Stimulated activated CD4-positive, alpha-beta T cell treated with anti-CD3 and anti-CD28 coated beads, TNF-alpha, amount 100 ng/mL, for 48 hours (primary cell): ENCODE measurements at places on chromosomes 3 and 15.

- no peak for DNase-seq
Measured at GRCh38 chr3:2727610-2728318, 382.4 kb downstream of the IL5RA start.

DNA sequence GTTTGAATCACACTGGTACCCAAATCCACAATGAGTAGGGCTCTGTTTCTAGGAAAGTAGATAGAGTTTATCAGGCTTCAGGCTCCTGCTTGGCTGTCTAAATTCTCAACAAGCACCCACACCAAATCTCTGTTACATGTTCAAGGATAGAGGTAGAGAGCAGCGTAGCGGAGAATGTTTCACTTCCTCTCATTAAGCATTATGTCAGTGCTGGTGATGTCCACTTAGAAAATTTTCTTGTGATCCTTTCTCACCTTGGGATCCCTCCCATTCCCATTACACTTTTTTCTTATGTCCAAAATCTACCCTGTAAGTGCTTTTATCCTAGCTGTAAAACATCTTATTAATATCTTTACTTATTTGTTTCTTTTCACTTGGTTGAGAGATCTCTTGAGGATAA lies 34.7 kb upstream of the GCSAM start:
- DNase-seq: no peak

GRCh38 chr15:98177966-98178592 lies 217.6 kb downstream of the ARRDC4 start:
- no peak for DNase-seq

- DNase-seq: no peak
Measured at GRCh38 chr3:157285966-157286365, 126.0 kb upstream of the CCNL1 start.

GRCh38 chr3:69292185-69292584 lies 93.7 kb downstream of the FRMD4B start:
- DNase-seq: no peak

- no peak for DNase-seq
Measured at GRCh38 chr3:146163584-146163983, 2.6 kb upstream of the PLOD2 start.

DNA sequence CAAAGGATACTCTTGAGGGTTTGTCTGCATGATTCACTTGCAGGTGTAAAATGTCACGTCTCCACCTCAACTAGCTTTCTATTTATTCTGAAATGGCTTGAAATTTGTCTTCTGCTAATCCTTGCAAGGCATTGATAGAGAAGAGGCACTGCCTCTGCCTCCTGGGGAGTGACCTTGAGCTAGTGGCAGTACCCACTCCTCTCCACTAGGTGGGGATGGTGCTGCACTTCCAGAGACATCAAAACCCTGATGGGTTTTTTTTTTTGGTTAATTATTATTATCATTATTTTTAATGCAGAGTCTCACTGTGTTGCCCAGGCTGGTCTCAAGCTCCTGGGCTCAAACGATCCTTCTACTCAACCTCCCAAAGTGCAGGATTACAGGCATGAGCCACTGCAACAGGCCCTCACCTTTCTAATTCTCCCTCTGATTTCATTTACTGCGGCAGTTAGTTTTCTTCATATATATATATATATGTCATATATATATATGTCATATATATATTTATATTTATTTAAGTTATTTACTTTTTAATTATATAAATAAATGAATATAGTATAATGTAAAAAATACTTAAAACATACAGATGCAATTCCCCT lies 117.6 kb upstream of the EIF1B start:
- DNase-seq: peak; percentile 32

GRCh38 chr3:158539414-158540014 lies 31.5 kb upstream of the MLF1 start:
- peak; percentile 22 for DNase-seq

GRCh38 chr3:171334465-171334811 lies 125.8 kb downstream of the TNIK start:
- no peak for DNase-seq

GRCh38 chr3:158233791-158234190 lies 123.9 kb downstream of the RSRC1 start:
- no peak for DNase-seq

DNA sequence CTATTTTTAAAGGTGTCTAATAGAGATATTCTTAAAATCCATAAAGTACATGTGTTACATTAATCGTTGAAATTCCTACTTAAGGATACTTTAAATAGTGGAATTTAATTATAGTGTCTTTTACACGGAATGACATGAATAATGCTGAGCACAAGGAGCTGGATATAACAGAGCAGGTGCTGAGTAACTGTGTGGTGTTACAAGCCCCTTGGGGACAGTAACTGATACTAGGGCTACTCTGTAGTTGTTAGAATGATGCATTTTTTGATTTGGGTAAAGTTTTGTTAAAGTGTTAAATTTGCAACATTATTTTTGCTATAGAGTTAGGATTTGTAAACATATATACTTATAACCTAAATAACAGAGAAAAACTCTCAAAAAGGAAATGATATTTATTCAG lies 1496.1 kb downstream of the OTOL1 start:
- DNase-seq: no peak

DNA sequence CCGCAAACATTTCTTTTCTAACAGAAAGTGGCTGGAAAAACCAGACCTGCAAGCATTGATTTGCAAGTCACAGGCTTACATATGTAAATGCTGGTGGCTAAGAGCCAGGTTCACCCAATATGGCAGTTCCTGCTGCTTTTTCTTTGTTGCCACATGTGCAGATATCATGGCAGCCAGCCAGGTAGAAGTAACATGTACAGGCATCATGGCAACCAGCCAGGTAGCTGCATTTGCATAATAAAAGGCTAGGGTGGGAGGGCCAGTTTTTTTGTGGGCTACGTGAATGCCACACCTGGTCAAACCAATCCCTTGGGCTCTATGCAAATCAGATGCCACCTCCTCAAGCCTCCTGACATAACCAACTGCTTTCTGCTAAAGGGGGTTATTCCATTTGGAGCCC lies 2.8 kb upstream of the SMCO1 start:
- DNase-seq: no peak

GRCh38 chr15:88006146-88006545 lies 250.4 kb downstream of the NTRK3 start:
- DNase-seq: no peak
